Upper lobe of right lung (tissue), 1 donor: ENCODE measurements at places on chromosomes 1 and 21. TPM values are rescaled to one million over a fixed set of nuclear protein-coding genes. Genes with fewer than 3 reads are reported as not detected.
A peak's percentile ranks its signal among the peaks of the same experiment; 100 is the strongest.

Gene CFHR3
- 0.23 TPM for total RNA-seq

Gene MMEL1
- total RNA-seq, result 3.2 TPM

- no peak for DNase-seq
Observed at GRCh38 chr1:47575855-47576757, 138.3 kb downstream of the FOXD2 start.

DNA sequence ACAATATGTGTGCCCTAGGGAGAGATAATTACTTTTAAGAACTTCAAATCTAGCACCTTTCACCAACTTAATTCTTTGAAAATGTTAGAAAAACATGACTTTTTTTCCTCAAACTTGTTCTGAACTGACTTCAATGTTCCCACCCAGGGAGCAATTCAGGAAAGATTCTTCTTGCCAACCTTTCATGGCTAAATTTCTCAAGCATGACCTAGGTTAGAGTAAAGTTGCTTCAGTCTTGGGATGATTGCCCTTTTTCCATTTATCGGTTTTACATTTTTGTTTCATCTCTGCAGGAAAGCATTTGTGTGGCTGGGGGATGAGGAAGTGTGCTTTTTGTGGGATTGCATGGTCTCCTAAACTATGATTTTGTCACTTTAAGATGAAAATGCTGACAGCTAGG lies 647.7 kb downstream of the LTN1 start:
- DNase-seq, result no peak

Gene MRPL39
- 19.9 TPM for total RNA-seq

- DNase-seq, result peak; percentile 57
Observed at GRCh38 chr21:45545691-45546531, 3.7 kb upstream of the SLC19A1 start.

Gene INTS7
- total RNA-seq, result 15.9 TPM

DNA sequence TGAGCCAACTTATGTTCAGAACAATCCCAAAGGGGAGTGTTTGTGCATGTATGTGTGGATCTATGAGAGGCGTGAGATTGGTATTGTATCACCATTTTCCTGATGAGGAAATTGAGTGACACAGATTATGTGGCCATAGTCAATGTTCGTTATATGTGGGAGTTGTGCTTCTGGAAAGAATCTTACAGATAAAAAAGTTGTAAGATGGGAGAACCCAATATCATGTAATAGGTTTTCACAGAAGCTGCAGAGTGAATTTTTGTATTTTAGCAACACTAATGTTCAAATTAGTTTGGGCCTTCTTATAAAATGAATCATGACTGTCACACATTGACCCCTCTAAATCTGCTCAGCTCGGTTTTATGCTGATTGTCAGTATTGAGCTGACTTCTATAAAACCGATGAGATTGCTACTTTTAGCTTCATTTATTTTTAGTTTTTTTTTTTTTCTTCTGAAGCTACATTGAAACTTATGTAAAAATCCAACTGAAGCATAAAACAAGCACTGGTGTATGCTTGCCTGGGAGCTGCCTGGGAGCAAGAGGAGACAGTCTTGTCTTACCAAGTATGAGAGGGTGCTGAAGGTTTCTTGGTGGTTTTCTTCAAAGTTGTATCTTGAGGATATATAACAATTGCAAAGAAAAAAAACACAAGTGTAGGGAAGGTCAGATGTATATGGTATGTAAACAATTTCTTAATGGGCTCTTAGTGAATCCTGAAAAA lies 4.1 kb downstream of the RWDD3 start:
- no peak for DNase-seq

- DNase-seq, result no peak
Observed at GRCh38 chr1:67308136-67308535, 463 bp downstream of the IL12RB2 start.
